Anterior cingulate cortex (tissue), 58 donors: ENCODE measurements at places on chromosomes 16 and 17.
A peak's percentile ranks its signal among the peaks of the same experiment; 100 is the strongest.

DNA sequence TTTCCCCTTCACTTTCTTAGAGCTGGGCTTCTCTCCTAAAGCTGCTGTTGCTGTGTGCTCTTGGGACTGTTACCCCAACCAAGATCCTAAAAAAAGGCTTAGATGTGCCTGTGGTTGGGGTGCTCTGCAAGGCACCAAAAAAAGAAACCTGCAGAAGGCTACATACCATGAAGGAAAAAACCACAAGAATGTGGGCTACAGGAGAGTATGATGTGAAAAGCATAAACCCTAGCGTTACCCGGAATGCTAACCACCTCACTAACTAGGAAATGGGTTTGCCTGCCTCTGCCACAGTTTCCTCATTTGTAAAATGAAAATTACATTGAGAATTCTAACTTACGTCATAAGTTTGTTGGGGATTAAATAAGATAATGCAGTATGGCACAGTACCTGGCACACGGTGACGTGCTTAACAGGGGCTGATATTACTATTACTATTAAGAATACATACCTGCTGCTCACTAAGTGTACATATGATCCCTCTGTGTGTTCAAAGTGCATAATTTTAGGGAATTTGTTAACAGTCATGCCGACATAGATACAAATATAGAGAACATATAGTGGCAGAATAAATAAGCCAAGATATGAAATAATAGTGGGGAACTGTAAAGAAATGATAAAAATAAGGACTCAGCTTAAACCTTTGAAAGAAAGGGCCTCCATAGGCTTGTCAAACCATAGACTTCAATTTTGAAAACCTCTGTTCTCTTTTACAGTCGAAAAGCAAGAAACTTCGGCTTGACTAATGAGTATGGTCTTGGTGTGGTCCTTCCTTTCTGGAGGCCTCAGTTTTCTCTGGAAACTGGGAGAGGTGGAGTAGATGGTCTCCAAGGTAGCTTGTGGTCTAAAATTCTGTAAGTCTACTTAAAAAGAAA lies 177.8 kb upstream of the TBX2 start:
- no peak for DNase-seq

GRCh38 chr17:11514565-11514964 lies 83.7 kb upstream of the DNAH9 start:
- DNase-seq = no peak

DNA sequence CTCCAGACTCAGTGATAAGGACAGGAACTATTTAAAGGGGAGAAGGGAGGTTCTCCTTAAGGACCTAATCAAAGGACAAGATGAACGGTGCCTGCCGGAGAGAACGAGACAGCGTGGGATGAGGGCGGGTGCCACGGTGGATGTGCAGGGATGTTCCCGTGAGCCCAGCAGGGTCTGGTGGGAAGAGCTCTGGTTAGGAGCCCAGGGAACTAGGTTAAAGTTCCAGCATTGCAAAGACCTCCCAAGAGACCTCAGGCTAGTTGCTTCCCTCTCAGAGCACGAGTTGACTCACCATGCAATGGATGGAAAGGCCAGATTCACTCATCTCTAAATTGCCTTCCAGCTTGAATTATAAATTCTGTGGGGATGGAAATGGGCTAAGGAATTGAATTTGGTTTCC lies 14.7 kb downstream of the CCR7 start:
- no peak for DNase-seq

- no peak for DNase-seq
These were observed 12.4 kb downstream of the CMTR2 start for GRCh38 chr16:71276589-71277334.

GRCh38 chr17:29977836-29978235 lies 36.4 kb downstream of the EFCAB5 start:
- DNase-seq = peak; percentile 2

- DNase-seq = no peak
These were observed 939 bp upstream of the WDR90 start for GRCh38 chr16:648071-648780.

- DNase-seq = no peak
These were observed 54.3 kb upstream of the SREBF1 start for GRCh38 chr17:17890773-17891759.

- no peak for DNase-seq
These were observed 78.5 kb upstream of the ELAC2 start for GRCh38 chr17:13096291-13096690.

DNA sequence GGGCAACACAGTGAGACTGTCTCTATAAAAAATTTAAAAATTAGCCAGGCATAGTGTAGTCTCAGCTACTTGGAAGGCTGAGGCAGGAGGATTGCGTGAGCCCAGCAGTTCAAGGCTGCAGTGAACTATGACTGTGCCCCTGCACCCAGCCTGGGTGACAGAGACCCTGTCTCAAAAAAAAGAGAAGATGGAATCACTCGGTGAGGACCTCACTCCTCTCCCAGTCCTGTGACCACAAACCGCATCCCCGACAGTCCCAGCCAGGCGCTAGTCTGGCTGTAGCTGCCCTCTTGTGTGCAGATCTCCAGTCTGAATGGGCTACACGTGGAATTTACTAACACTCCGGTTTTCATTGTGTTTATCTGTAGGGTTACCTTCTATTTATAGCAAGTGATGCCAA lies 11.1 kb downstream of the DEXI start:
- DNase-seq = no peak

GRCh38 chr17:45722161-45722560 lies 62.0 kb upstream of the CRHR1 start:
- no peak for DNase-seq

- DNase-seq = no peak
These were observed 6.1 kb upstream of the G6PC1 start for GRCh38 chr17:42894283-42895184.

GRCh38 chr16:7755347-7755882 lies 422.8 kb downstream of the RBFOX1 start:
- no peak for DNase-seq

- DNase-seq = no peak
These were observed 249.6 kb upstream of the TNRC6C start for GRCh38 chr17:77708936-77709335.

DNA sequence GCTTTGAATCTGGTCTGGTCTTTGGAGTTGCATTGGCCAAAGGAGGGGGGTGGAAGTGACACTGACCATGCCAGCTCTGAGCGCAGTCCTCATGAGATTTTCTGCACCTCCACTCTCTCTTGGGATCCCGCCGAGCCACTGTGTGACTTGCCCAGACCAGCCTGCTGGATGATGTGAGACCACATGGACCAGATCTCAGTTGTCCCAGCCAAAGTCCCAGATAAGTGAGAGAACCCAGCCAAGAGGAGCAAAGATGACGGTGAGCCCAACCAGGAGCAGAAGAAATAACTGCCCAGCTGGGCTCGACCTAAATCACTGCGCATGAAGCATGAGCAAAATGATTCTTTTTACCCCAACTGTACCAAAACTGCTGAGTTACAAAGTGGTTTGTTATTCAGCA lies 96.5 kb upstream of the ERCC4 start:
- DNase-seq = no peak

GRCh38 chr17:14776791-14777190 lies 475.9 kb downstream of the HS3ST3B1 start:
- DNase-seq = no peak

GRCh38 chr16:53545433-53545832 lies 42.4 kb upstream of the AKTIP start:
- DNase-seq = no peak

DNA sequence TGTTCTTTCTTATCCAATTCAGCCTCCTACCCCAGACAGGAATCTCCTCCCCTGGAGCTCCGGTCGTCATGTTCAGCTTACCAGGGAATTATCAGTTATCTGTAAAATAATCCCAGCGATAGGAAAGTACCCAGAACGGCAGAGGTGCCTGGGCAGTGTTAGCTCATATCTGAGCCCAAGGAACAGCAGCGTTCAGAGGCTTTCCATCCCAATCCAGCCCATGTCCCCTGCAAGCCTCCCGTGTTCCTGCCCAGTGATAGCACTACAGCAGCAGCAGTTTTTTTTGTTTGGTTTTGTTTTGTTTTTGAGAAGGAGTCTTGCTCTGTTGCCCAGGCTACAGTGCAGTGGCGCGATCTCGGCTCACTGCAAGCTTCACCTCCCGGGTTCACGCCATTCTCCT lies 158.2 kb downstream of the CMIP start:
- DNase-seq = no peak

DNA sequence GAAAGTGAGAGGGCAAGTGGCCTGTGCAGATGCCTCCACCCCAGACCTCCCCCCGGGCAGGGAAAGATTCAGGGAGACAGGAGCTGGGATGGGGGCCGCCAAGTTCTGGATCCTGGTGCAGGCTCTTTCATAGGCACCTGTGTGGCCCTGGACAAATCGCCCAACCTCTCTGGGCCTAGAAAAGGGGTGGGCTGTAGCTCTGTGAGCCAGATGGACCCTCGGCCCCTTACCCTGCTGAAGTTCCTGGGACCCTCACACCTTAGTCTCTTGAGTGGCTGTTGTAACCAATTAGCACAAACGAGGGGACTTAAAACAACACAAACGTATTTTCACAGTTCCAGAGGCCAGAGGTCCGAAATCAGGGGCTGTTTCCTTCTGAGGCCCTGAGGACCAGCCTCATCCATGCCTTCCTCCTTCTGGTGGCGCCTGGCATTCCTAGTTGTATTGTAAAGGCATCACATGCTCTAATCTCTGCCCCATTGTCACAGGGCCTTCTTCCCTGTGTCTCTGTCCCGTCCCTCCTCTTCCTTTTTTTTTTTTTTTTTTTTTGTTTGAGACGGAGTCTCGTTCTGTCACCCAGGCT lies 352.6 kb downstream of the SEC14L1 start:
- DNase-seq = no peak

- DNase-seq = no peak
These were observed 302.9 kb downstream of the SOX9 start for GRCh38 chr17:72423718-72424117.

DNA sequence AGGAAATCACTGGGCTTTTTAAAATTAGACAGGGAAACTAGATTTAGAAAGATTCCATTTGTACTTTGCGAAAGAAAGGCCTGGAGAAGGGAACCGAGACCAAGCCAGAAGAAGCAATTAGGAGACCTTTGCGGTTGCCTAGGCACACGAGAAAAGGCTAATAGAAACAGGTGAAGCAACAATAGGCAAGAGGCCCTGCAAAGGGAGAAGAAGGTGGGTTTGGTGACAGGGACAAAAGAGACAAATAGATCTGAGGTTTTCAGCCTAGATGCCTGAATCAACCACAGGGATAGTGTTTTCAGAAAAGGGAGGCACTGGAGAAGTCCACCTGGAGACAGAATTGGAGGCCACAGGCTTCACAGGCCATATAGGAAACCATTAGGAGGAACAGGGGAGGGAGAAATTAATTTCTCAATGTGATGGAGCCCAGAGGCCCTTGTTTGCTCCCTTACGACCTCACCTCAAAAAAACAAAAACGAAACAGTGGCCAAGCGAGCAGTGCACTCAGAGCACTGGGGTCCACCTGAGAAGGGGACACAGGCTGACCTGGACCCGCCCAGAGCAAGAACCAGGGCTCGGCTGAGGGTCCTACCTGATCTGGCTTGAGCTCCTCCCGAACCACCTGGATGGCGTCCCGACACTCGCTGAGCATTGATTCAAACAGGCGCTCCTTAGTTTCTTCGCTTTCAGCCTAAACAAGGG lies 22.3 kb downstream of the SRP68 start:
- DNase-seq = no peak

DNA sequence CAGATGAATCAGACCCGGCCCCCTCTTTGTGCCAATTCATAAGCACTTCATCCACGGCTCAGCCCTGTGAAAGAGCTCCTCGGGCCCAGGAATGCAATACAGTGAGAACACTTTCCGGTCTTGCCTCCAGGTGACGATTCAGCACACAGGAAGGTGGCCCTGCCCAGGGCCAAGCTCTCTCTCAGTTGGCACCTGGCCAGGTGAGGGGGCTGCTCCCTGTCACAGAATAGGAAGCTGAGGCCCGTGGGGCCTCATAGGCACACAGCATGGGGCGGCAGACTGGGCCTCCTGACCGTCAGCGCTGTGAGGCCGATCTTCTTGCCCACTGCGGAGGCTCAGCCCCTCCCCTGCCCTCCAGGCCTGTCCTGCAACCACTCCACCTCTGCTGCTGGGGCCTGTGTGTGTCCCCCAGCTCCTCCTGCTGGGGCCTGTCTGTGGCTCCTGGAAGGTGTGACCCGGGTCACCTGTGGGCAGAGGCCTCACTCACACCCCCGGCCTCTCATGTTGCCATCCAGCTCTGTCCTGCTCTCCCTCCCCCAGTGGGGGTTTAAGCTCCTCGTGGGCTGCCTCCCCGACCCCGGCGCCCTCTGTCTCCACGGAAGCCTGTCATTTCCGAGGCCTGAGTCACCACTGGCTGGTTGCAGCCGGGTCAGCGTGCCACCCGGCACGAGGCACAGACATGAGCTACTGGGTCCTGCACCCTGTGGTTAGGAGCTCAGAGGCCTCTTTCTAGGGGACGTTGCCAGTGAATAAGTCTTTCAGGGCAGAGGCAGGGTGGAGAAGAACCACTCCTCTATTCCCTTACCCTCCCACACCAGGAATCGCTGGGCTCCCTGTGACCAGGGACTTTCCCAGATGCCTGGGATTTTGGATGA lies 114.4 kb downstream of the SEC14L1 start:
- DNase-seq = no peak

- no peak for DNase-seq
These were observed 110.4 kb downstream of the MRTFB start for GRCh38 chr16:14181371-14182050.

GRCh38 chr17:38560503-38561318 lies 45.0 kb downstream of the SRCIN1 start:
- no peak for DNase-seq

DNA sequence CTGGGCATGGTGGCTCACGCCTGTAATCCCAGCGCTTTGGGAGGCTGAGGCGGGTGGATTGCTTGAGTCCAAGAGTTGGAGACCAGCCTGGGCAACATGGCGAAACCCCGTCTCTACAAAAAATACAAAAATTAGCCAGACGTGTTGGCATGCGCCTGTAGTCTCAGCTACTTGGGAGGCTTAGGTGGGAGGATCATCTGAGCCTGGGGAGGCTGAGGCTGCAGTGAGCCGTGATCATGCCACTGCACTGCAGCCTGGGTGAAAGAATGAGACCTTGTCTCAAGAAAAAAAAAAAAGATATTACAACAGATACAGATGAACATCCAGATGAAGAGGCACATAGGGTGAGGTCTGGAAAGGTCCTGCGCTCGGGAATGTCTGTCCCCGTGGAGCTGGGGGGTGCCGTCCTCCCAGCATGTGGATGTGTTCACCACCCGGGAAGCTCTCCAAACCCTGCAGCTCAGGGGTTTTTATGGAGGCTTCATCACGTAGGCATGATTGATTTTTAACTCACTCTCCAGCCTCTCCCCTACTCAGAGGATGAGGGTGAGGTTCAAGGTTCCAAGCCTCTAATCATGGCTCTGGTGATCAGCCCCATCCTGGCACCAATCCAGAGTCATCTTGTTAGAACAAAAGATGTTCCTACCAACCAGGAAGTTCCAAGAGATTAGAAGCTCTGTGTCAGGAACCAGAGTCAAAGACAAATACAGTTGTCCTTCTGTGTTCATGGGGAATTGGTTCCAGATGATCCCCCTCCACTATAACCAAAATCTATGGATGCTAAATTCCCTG lies 85.0 kb upstream of the DNAJA2 start:
- DNase-seq = no peak

DNA sequence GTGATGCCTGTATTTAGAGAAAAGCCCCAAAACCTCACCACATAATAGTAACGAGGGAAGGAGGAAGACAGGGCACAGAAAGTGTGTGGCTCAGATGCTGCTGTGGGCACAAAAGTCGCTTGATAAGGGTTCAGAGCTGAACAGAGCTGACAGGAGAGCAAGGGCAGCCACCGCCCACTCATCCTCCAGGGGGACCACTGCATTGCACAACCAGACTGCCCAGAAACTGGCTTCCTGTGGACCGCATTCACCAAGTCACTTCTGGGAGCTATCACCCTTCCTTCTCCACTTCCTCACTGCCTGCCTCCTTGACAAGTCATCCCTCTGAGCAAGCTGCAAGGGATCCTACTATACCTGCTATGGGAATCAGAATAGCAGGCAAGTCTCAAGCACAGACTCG lies 512.4 kb upstream of the CDH11 start:
- no peak for DNase-seq
